ENCODE measurements at places on chromosomes 5 and 9.

GRCh38 chr5:38509185-38509584 lies 47.3 kb downstream of the LIFR start:
- no peak for DNase-seq

- peak; percentile 54 for DNase-seq
Measured at GRCh38 chr9:77457916-77458592, 190.1 kb downstream of the GNA14 start.

DNA sequence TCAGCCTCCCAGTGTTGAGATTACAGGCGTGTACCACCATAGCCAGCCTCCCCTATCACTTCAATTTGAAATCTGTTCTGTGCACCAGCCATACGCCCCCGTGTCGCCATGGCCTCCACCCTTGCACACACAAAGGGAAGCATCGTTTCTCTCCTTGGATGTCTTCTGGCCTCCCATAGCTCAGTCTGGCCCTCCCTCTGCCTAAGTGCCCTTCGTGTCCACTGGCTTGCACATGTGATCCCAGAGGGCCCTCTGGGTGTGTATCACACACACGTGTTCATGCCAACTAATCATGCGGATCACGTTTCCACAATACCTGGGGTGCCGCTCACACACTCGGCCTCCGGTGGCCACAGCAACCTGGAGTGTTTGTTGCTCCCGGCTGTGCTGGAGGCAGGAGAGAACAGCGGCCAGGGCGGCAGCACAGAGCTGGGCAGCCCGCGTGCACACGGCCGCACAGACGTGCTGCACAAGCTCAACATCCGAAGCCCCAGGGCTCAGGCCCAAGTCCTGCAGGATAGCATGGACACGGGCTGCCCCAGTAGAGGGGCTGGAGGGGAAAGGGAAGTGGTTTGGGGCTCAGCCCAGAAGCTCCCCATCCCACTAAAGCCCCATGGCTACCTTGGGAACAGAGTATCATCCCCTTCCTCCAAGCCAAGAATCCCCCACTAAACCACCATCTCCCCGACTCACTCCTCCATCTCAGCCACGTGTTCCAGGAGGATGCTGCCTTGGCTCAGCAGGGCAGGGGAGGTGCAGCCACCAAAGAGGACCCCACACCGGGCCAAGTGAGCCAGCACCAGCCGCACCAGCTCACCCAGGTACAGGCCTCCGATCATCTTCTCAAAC lies 10.9 kb downstream of the HK3 start:
- no peak for DNase-seq

DNA sequence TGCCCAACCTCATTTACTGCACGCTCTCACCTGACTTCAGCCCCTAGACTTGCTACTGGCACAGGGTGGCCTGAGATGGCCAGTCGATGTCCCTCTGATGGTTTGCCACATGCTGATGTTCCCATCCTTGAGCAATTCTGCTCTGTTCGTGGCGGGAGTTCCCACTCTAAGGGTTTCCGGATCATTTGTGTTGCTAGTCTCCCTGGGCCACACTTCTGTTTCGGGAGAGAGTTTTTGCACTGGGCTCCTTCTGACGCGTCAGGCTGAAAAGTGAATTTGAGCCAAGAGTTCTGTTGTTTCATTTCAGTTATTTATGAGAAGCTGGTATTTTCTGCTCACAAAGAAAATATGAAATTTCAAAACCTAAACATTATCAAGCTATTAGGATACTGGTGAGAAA lies 597.7 kb downstream of the BNC2 start:
- no peak for DNase-seq

GRCh38 chr5:58760222-58760621 lies 177.3 kb downstream of the RAB3C start:
- DNase-seq, result no peak

DNA sequence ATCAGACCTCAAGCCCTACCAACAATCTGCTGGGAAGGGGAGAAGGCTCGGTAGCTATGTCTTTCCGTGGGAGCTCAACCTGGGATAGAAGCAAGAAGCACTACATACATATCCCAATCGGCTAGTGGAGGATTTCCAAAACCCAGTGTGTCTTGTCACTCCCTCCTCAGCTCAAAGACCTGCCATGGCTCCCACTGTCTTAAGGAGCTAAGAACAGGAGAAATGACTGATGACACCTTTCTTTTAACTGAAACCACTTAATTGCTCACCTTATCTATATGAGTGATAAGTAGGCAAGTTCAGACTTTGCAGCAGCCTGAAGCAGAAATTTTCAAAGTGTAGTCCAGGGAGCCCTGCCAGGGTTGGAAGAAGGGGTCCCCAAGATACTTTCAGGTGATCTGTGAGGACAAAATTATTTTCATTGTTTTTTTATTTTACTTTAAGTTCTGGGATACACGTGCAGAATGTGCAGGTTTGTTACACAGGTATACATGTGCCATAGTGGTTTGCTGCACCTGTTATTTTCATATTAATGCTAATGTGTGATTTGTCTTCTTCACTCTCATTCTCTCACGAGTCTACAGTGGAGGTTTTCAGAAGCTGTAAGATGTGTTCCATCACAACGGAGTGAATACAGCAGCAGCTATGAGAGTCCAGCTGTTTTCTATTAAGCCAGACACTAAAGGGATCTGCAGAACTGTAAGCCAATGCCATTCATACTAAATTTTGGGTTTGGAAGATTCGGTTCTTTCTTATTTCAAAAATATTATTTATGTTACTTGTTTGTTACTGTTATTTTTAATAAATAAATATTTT lies 41.4 kb downstream of the PAX5 start:
- DNase-seq, result no peak

- DNase-seq, result no peak
Measured at GRCh38 chr9:10048994-10049393, 563.8 kb downstream of the PTPRD start.

DNA sequence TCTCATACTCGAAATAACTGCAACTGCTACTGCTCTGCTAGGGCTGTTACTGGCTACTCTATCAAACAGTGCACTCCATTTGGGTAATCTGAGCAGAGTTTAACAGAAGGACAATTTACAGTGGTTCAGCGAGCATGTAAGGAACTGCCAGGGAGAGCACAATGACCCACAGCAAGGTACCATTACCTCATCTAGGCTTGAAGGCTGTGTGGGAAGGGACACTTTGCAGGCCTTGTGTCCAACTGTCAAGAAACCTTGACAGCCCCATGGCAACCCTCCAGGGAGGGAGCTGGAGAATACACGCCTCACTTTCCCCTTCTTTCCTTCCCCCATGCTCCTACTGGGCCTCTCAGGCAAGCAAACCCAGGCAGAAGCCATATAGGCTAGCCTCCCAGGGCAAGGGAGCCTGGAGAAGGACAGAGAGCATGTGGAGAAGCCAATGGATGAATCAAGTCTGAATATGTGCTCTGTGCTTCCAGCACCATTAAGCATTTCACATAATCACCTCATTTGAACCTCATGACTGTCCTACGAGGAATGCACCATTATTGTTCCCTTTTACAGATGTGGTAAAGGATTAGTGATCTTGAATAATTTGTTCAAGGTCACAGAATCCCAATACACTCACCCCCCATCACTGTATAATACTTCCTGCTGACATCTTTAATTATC lies 49.9 kb upstream of the JAK2 start:
- DNase-seq, result no peak

GRCh38 chr5:7794311-7794710 lies 56.6 kb downstream of the CFAP90 start:
- no peak for DNase-seq

- DNase-seq, result no peak
Measured at GRCh38 chr5:139392324-139392677, 2.6 kb upstream of the MZB1 start.

- no peak for DNase-seq
Measured at GRCh38 chr5:5316334-5316733, 106.1 kb upstream of the ICE1 start.

DNA sequence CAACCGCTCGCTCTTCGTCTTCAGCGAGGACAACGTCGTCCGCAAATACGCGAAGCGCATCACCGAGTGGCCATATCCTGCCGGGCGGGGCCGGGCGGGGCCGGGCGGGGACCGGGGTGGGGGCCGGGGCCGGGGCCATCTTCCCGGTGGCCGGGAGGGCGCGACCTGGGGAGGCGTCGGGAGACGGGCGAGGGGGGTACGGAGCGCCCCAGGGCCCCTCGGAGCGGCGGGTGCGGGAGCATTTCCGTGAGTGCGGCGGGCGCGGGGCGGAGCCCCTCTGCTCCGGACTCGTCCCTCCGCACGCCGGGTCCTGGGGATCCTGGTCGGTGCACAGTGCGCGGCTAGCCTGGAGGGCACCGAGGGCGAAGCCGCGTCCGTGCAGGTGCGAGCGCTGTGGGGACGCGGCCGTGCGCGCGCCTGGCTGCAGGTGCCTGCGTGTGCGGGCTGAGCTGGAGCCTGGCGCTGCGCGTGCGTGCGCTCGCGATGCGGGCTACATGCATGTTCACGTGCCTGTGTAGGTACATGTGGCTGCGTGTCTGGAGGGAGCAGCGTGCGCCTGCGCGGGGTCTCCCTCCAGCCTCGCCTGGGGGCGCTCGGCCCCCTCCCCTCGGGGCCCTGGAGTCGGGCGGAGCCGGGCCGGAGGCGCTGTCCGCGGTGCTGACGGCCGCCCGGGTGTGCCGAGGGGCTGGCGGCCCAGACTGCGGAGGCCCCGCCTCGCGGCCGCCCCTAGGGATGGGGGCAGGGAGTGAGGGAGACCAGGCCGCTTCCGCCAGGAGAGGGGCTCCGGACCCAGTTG lies 762 bp downstream of the CACNA1B start:
- no peak for DNase-seq

DNA sequence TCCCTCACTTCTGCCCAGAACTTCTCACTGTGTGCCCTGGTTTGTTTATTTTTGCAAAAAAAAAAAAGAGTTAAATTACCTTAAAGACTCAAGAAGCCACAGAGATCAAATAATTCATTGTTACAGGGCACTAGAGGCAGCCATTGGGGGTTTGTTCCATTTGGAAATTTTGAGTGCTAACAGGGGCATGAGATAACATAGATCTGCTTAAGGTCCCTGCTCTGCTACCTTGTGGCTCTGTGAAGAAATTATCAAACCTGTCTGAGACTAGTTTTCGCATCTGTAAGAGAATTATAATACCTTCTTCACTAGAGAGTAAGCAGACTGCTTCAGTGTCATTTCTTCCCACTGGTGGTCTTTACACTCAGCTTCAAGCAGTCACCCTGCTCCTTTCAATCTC lies 394 bp downstream of the TLR4 start:
- DNase-seq, result no peak

- no peak for DNase-seq
Measured at GRCh38 chr5:173291722-173292658, 36.2 kb downstream of the STC2 start.

DNA sequence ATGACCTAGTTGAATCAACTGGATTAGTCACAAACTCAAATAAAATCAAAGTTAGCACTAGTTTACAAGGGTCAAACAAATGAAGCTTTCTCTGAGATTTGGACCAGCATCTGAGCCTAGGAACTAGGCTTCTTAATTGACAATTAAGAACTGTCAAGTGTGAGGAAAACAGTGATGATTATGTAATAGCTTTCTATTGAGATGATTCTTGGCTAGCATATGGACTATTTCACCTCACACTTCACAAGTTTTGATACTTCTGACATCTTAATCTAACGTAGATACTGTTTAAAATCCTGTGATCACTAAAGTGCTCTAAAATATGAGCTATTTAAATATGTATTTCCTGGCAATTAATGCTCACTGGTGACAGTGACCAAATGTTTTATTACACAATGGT lies 542.9 kb downstream of the EFNA5 start:
- DNase-seq, result no peak

DNA sequence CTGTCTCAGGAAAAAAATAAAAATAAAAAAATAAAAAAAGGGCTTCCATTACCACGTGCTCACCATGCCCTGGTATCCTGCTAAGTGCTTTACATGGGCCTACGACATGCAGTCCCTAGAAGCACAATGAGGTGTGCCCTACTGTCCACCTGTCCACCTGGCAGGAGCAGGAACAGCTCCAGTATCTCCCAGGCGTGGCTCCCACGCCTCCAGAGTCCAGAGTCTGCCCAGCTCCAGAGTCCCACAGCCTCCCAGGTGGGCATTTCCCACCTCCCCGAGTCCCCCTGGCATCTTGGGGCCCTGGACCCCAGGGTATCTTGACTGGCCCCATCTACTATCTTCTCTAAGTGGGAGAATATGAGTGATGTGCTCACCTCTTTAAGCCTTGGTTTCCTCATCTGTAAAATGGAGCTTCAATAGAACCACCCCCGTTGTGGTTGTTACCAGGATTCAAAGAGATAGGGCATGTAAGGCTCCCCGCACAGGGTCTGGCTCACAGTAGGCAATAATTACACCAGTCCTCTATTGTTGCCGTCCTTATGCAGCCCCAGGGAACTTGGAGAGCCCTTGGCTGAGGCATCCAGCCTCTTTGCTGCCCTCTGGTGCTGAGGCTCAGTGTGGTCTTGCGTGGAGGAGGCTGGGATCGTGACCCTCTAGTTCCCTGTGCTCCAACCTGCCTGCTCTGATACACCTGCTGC lies 8.9 kb downstream of the CXCL14 start:
- no peak for DNase-seq

DNA sequence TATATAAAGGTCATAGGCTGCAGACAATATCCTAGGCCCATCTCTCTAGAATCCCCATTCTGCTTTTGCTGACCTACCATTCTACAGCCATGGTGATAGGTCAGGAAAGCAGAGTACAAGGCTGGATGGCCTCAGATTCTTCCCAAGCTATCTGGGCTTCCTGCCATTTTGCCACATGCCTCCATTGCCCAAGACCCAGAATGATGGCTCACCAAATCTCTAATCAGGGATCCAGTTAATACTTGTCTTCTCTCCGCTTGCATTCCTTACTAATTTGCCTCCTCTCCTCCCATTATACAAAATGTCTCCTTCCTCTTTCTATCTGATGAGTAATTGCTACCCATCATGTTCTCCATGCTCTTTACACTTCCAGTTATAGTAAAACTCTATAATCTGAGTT lies 22.7 kb upstream of the NDUFS4 start:
- DNase-seq, result no peak

GRCh38 chr5:147576646-147577535 lies 67.0 kb upstream of the DPYSL3 start:
- no peak for DNase-seq

GRCh38 chr9:36962691-36963090 lies 71.4 kb downstream of the PAX5 start:
- no peak for DNase-seq

DNA sequence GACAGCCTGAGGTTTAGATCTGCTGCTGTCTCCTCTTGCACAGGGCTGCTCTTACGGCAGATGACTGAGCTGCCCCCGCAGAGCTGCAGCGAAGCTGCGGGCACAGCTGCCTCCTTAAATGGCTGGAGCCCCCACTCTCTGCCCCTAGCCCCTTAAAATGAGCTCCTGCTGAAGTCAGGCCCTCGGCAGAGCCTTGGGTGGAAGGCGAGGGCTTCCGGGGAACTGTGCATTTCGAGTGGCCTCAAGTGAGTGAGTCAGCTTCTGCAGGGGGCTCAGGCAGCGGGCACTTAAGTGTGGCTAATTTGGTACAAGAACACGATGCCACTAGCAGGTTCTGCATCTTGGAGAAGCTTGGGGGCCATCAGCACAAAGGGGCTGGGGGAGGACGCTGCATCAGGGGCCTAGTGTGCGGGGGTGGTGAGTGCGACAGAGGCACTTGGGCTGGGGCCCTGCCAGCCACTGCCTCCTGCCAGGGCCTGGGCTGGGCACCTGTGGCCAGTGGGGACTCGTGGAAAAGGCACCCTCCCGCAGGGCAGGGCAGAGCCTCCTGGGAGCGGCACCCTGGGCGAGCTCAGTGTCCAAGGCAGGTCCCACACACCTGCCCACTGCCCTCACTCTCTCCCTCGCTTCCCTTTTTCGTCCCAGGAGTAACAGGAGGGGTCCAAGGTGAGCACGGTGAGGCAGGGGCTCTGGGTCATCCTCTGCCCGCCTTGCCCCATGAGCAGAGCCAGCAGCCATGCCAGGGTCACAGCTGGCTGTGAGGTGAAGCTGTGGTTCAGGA lies 28.8 kb upstream of the RNU6ATAC start:
- DNase-seq, result no peak

GRCh38 chr5:107531308-107531707 lies 139.4 kb downstream of the EFNA5 start:
- no peak for DNase-seq

Data from naive thymus-derived CD4-positive, alpha-beta T cell (primary cell).